ENCODE measurements at places on chromosomes 2 and 18.

DNA sequence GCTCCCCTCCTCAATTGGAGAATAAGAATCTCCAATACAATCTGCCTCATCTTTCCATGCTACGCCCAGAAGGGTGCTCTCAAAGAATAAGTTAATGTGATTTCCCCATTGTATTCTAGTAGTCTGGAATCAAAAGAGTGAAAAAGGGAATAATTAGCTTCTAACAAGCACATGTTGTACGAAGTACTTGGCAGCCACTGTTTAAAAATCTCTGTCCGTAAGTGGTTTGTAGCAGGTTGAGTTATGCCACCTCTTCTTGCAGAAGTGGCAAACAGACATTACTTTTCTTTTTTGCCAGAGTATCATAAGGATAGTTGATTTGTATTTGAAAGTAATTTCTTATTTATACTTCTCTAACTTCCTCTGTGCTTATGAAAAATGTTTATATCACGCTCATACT lies 184.7 kb downstream of the CD226 start:
- no peak for DNase-seq

- peak; percentile 56 for DNase-seq
Measured at GRCh38 chr2:98444436-98445176, at the start of gene INPP4A. TSS of gene INPP4A (plus strand) at chr2:98444858. CDS start at chr2:98520049, 75,191 bp downstream.

DNA sequence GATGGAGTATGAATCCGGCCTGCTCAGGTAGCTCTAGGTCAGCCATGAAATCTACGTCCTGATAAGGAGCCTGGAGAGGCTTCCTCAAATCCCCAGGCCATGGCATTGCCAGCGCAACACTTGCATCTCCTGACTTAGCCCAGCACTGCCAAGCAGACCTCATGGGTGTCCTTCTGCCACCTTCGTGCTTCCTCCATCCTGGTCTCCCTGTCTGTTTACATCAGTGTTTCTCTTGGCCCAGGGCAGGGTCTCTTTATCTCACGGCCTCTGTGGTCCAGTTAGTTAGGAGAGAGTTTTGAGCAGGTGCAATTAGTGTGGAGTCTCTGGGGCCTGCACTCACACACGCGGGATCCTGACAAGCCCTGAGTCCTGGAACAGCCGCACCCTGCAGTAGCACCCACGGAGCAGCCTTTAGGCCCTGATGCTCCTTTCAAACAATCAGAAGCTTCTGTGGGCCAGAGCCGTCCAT lies 193.1 kb upstream of the ARL4C start:
- DNase-seq, result no peak

- no peak for DNase-seq
Measured at GRCh38 chr2:151976945-151977353, 121.9 kb downstream of the CACNB4 start.

- no peak for DNase-seq
Measured at GRCh38 chr2:220025207-220025606, 397.8 kb downstream of the SLC4A3 start.

- DNase-seq, result no peak
Measured at GRCh38 chr2:66717973-66718372, 283.0 kb downstream of the MEIS1 start.

- DNase-seq, result no peak
Measured at GRCh38 chr18:22024924-22025323, 144.5 kb upstream of the GATA6 start.

GRCh38 chr18:8121101-8121500 lies 488.1 kb upstream of the RAB12 start:
- DNase-seq, result no peak

- DNase-seq, result no peak
Measured at GRCh38 chr2:41294331-41294730, 753.5 kb upstream of the PKDCC start.
